Liver (tissue), 10 donors: ENCODE measurements at places on chromosomes 13 and 19. TPM values are rescaled to one million over a fixed set of nuclear protein-coding genes. Genes with fewer than 3 reads are reported as not detected.

Gene TMC4
- total RNA-seq: 1.8 TPM

Gene ATF5
- 143 TPM for total RNA-seq

Gene ZNF813
- total RNA-seq: 4.1 TPM

Gene RELB
- total RNA-seq: 4.9 TPM

Gene NOTCH3
- 3.7 TPM for total RNA-seq

Gene CYP2A13
- 0.08 TPM for total RNA-seq

Gene C19orf85
- not detected for total RNA-seq

Gene ZNF442
- 4.2 TPM for total RNA-seq

Gene KCNK6
- 3.0 TPM for total RNA-seq

Gene HCST
- 2.0 TPM for total RNA-seq

Gene ZNF729
- not detected for total RNA-seq

Gene FPR2
- total RNA-seq: 3.8 TPM
